ENCODE measurements at places on chromosomes 1 and 21.

DNA sequence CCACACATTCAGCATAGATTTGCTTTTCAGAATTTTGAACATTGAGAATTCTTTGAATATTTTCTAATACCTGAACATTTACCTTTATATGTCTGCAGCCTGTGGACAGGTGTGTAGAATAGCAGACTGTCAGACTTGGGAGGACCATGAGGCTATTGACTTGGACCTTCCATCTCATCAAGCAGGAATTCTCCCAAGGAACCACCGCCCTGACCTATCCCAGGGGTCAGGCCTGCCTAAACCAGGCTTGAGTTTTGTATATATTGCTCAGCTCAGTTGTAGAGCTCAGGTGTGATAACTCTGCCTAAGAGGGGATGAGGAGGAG is 53.2 kb downstream of the RUNX1 start:
- no peak for DNase-seq

DNA sequence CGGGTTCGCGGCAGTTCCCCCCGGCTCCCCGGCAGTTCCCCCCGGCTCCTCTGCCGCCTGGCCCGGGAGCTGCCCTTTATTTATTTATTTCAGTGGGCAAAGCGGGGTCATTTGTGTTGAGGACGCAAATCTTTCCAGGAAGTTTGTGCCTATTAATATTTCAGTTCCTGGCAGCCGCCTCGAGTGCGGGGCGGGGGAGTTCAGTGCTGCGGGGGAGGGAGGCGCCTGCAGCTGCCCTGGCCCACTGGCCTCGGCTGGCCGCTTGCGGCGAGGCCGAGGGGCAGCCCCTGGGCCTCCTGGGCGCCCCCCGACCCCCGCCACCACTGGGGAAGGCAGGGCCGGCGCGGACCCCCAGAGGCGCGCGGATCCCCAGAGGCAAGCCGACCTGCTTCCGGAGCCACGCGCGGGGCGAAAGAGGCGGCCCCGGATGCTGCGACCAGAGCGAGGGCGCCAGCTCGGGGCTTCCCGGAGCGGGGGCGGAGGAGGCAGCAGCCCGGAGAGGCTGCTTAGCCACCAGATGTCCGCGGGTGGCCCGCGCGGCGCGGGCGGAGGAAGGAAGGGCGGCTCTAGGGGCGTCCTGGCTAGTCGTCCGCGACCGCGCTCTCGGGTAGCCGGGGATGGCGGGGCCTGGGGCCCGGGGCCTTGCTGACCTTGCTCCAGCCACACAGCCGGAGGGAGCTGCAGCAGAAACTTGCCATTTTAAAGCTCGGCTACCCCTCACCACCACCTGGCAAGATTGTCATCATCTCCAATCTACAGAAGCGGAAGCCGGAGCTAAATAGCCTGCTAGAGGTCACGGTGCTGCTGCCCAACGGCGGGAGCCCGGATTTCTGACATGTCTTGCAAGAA is 48.0 kb downstream of the H3-3A start:
- no peak for DNase-seq

DNA sequence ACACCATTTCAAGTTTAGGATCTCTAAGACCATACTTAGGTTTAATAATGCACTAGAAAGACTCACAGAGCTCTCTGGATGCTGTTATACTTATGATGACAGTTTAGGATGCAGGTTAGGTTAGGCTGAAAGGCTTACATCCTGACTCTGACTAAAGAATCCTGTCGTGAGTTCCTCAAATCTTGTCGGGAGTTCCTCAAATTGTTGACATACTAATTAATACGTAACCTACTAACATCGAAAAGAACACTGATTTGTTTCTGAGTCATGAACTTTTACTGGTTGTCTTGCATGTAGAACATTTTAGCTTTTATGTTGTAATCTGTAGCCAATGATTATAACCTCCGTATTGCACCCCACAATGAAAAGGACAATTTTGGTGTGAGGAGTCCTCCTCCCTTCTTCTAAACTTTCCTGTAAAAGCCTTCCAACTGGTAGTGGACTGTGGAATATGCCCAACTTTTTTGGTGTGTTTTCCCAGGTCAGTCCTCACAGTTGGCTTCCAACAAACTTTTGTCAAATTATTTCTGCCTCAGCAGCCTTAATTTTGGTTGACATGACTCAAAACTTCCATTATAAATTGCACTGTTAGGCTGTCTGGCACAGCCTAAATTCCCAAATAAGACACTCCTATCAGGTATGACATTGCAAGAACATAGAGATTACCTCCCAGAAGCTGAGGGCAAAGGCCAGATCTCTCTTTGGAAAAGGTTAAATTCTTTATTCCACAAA is 107.9 kb upstream of the PALMD start:
- no peak for DNase-seq

DNA sequence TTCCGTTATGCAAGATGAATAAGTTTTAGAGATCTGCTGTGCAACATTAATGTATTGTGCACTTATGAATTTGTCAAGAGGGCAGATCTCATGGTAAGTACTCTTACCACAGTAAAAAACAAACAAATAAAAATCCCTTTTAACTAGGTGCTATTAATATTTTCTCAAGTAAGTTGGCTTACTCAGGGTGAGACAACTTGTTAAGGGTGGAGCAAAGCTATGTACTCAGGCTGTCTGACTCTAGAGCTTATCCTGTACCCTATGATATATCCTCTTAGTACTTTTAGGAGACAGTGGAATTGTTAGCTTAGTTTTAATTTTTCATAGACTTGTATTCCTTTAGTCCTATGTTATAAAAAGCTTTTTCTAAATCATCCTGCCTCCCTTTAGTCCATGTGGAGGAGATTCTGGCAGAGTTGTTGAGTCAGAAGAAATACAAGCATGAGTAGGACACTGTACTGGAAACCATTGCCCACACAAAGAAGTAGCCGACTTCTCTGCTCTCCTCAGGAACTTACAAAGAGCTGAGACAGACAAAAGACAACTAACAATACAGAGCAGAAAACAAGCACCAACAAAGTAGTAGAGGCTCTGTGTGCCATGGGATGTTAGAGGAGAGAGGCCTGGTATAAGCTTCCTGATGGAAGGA is 49.2 kb downstream of the S1PR1 start:
- DNase-seq: no peak

- DNase-seq: no peak
Measured at GRCh38 chr1:10459184-10459583, 9.4 kb downstream of the CORT start.

GRCh38 chr1:161072751-161073449 is 3.2 kb upstream of the ARHGAP30 start:
- no peak for DNase-seq

DNA sequence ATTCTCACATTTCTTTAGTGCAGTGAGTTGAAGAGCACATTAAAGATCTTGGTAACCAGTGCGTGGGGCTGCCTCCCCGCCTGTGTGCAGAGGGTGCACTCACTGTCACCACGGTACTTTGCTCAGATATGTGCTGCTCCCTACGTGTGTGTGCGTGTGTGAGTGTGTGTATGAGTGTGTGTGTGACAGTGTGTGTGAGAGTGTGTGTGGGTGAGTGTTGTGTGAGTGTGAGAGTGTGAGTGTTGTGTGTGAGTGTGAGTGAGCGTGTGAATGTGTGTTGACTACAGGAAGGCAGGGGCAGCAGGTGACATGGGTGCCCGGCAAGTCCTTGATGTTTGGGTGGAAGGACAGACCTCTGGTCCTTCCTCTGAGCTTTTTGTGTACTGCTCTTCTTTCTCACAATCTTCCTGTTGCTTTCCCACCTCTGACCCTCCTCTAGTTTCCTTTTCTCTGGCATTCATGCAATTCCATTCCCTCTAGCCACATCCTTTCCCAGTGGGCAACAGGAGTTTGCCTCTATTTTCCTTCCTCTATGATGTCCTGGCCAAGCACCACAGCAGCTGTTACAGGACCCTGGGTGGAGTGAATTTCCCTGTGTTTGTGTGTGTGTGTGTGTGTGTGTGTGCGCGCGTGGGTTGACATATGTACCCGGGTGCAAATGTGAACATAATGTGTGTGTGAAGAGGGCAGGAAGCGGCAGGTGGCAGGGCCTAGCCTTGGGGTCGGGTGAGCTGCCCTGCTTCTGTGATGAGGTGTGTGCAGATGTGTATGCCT is 19.8 kb downstream of the LHX4 start:
- no peak for DNase-seq

DNA sequence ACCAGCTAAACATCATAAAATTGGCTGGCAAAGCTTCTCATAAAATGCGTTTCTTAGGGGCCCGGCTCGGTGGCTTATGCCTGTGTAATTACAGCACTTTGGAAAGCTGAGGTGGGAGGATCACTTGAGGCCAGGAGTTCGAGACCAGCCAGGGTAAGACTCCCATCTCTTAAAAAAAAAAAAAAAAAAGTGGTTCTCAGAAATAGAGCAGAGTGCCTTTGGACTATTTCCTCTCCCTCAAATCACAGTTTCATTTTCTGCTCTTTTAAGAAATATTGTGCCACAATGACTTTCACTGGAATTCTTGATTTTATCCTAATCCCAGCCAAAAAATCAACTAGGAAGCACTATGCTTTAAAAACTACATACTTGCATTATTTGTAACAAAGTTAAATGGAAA is 13.3 kb downstream of the HSF2BP start:
- no peak for DNase-seq

DNA sequence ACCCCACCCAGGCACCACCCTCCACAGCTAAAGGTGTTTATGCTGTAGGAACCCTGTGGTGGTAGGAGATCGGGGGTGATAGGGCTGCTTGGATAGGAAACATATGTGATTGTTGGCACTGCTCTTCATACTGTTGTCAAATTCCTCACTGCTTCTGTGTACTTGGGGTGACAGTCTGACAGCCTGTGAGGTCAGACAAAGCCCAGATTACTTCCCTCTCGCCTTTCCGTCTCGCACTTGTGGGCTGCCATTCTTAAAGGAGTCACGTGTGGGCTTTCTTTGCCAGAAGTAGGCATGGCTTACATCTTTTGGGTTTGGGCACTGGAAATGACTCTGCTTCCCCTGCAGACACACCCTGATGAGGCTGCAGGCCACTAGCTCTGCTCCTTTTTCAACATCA is 363.8 kb downstream of the DISC1 start:
- no peak for DNase-seq

GRCh38 chr1:31694069-31694963 is 9.5 kb downstream of the COL16A1 start:
- DNase-seq: peak; percentile 81

DNA sequence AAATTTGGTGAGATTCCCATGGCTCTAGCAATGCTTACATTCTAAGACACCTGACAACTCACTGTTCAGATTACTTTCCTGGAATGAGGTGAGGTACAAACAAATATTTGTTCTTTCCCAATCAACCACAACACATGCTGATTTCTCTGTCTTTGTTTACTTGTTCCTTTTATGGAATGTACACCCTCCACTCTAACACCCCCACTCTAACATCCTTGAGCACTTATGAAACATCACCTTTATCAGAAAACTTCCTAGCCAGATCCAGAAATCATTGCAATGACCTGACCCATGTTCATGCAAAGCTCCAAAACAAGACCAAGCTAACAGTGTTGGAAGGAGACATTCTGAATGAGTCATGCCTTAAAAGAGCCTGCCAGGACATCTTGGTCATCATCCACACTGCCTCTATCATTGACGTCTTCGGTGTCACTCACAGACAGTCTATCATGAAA is 35.5 kb downstream of the HSD3B1 start:
- DNase-seq: no peak

DNA sequence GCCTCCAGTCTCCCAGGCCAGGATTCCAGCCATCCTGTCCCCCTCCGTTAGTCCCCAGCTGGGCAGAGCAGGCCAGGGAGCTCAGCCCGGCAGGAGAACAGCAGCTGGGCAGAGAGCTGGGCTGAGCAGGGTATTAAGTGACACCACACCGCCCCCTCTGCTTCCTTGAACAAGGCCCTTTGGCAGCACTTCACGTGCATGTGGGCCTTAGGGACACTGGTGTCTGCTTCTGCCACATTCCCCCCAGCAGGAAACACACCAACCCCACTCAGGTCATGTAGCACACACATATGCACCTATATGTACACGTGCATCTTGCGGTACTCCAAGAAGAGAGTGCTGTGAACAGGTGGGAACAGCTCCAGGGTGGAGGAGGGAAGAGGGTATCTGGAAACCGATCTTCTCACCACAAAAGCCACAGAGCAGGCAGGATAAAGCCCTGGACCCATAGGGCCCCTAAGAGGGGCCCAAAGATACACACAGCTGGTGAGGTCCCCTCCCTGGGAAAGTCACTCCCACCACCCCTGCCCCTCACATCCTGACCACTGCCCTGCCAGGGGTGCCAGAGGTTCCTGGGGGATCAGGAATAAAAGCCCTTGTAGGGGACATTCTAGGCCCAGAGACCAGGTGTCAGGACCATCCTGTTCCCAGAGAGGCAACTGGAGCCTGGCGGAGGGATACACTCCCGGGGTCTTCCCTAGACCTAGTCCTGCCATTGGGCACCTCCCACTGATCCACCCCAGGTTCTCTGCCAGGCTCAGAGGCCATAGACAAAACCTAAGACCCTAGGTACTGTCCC is 4.5 kb downstream of the EPHA2 start:
- DNase-seq: peak; percentile 75

DNA sequence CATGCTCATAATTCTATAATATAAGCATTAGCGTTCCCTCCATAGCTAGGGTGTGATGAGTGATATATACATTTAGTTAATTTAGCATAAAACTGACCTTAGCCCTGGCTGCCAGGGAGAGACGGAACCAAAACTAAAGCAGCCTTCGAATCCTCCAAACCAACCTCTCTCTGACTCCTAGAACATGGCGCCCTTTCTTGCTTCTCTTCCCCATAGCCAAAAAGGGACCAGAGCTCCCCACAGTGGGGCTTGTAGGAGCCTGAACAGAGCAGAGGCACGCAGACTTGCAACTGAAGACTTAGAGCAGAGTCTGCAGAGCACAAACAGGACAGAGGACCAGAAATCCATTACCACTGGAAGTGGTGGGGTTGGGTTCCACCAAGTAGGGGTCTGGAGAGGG is 17.7 kb downstream of the IRF2BP2 start:
- no peak for DNase-seq
